ENCODE measurements at places on chromosomes 16 and 17. TPM values are rescaled to one million over a fixed set of nuclear protein-coding genes. Genes with fewer than 3 reads are reported as not detected.

EPOP gene
- total RNA-seq: 30.3 TPM

ZNF785 gene
- 10.9 TPM for total RNA-seq

TP53TG3B gene
- total RNA-seq: not detected

DOC2A gene
- not detected for total RNA-seq

CTRB2 gene
- total RNA-seq: not detected

PYDC1 gene
- total RNA-seq: not detected

KRTAP17-1 gene
- not detected for total RNA-seq

ABHD15 gene
- 7.4 TPM for total RNA-seq

CES5A gene
- not detected for total RNA-seq

ANKFN1 gene
- total RNA-seq: not detected

DNA sequence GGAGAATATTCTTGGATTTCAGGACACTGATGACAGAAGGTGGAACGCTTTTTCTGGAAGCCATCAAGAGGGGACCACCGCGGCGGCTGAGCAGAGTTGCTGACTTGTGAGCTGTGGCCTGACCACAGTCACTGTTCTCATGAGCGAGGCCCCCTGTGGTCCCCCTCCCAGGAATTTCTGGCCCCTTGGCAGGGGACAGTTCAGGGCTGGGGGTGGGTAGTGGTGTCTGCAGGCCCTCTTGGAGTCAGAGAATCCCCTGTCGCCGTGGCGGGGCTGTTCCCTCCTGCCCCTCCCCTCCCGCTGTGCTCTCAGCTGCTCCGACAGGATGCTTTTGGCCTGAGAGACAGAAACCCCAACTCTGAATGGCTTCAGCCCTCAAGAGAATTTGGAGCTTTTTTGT lies 292.0 kb downstream of the SEC14L1 start:
- no peak for DNase-seq

DNA sequence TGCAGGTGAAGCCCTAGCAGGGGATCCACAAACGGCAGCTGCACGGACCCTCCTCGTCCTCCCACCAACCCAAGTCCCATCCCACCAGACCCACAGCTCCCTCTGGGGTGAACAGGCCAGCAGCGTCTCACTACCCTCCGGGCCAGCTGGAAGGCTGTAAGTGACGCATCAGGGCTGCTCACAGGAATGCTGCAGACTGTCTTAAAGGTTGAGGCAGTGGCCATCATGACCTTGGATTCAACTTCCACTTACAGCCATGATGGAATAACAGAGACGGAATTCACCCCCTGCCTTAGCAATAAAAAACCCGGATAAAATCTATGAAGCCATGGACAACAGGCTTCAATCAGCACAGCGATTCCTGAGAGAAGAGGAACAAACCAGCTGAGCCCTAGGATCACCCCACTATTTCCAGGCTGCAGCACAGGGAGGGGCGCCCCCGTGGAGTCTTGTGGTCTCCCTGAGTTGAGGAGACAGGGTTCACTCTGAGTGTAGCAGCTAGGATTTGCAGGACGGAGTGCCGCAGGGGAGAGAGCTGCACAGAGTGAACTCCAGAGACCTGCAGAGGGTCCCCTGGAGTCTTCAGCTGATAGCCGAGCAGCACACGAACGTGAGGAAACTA lies 10.5 kb downstream of the FAM83G start:
- DNase-seq: no peak

DNA sequence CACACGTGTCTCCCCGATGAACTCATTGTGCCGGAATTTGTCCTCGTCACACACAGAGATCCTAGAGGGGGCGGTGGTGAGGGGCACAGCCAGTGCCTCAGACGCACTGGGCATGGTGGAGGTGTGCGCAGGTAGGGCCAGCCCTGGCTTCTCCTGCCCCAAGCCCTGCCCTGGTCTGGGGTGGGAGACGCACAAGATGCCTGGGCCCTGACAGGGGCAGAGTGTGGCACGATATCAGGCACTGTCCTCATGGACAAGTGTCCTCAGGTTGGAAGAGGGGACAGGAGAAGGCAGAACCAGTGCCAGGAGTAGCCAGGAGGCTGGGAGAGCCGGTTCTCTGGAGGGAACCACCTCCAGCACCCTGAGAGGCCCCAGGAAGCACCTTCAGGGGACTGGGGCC lies 20.0 kb downstream of the DOC2B start:
- no peak for DNase-seq

GRCh38 chr16:89048871-89049422 lies 44.7 kb upstream of the ACSF3 start:
- no peak for DNase-seq

DNA sequence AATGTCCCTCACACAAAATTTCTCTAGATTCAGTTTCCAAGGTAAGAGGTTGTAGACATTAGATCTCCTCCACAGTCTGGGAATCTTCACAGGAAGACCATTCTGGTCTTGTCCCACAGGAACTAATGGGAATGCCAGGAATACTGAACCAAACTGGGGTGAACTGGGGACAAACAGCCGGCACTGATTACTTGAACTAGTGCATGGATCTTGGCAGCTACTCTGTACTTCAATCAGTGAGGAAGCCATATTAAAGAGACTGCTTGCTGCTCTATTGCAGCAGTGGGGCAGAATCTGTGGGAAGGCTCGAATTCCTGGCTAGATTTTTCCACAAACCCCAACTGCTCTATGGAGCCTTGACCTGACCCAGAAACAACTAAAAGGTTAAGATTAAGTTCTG lies 268.9 kb upstream of the AXIN2 start:
- no peak for DNase-seq

DNA sequence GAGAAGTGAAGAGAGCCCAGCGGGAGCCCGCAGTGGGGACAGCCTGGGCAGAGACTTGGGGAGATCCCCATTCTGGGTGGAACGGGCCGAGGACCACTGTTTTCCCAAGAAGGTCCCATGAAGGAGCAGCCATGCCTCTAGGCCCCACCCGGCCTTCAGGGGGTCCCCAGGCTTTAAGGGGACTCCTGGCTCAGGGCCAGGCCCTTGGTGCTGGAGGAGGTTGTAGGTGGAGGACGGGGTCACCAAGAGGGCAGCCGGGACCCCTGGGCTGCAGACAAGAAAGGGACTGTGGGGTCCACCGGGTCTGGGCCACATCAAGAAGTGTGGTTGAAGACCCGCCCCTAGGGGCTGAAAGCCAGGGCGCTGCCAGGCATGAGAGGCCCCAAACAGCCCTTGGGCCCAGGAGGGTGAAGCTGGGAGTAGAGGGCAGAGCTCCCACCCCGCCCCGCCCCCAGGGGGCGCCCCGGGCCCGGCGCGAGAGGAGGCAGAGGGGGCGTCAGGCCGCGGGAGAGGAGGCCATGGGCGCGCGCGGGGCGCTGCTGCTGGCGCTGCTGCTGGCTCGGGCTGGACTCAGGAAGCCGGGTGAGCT lies at the start of gene PRSS21:
Gene PRSS21 (plus strand): TSS at position 487 of the 589 bp plus-strand sequence. CDS start 32 bp downstream, at position 519.
- peak; percentile 40 for DNase-seq

DNA sequence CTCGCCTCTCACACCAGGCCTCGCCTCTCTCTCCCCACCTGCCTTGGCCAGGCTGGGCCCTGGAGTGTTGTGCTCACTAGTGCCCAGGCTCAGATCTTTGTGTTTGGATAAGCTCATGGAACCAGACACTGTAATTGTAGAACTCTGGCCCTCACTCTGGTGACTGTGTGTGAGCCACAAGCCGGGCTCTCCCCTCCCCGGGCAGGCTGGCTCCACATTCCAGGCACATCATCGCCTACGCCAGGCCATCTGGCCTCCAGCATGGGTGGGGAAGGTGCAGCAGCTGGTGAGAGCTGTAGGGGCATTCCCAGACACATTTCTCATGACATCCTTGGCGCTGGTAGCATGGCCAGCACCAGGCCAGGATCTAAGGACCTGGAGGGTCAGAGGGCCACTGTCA lies 202.3 kb downstream of the RAB11FIP4 start:
- DNase-seq: no peak

DNA sequence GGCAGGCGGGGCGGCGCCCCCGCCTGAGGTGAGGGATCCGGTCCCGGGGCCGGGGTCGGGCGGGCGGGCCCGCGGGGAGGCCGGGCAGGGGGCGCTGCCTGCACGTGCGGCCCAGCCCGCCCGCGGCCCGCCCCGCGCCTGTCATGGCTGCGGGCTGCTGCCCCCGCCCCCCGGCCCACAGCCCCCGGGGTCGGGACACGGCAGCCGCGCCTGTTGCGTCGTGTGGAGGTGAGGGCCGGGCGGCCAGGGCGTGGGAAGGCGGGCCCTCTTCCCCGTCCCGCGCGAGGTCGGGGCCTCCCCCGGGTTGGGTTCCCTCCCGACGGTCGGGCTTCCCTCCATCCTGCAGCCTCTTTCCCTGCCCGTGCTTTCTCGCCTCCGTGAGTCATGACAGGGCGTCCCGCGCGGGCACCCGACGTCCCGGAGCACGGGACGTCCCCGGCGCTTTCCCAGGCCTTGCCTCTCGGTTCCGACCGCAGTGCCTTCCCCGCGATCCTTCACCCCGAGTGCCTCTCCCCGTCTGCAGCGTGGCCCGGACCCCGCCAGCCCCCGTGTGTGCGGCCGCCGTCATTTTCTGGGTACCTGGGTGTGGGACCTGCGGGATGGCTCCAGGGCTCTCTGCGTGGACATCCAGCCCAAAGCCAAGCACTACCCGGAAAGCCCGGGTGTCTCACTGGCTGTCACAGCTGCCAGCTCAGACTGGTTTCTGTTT lies 76.7 kb downstream of the CHD9 start:
- DNase-seq: peak; percentile 66

DNA sequence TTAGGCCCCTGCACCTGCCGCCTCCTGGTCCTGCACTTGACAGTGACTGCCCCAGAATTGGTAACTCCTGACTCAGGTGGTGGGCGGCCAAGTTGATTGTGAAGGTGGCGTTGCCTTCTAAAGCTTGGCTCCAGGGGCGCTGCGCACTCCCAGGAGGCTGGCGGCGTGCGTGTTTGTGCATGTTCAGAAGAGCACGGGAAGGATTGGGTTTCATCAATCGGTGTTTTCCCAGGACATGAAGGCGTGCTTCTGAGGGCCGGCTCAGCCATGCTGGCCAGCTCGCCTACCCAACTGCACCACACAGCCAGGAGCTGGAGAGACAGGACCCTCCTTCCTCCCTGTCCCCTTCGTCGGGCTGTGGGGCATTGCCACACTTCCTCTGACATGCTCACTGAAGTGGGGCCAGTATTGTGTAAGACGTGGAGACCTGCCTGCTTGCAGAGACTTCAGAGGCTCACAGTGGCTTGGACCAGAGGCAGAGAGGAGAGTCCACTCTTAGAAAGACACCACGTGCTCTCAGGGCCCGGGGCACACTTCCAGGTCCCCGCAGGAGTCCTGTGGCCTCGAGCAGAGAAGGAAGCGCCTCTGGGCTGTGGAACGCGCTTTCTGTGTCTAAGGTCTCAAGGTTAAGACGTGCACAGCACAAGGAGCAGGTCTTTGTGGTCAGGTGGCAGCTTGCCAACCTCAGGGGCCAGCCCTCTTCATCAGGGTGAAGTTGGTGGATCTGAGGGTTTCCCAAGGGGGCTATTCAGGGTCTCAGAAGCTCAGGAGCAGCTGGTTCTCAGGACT lies 2.8 kb downstream of the RAB40C start:
- DNase-seq: no peak

- DNase-seq: no peak
Observed at GRCh38 chr17:8695241-8695640, 49.4 kb downstream of the CCDC42 start.

DNA sequence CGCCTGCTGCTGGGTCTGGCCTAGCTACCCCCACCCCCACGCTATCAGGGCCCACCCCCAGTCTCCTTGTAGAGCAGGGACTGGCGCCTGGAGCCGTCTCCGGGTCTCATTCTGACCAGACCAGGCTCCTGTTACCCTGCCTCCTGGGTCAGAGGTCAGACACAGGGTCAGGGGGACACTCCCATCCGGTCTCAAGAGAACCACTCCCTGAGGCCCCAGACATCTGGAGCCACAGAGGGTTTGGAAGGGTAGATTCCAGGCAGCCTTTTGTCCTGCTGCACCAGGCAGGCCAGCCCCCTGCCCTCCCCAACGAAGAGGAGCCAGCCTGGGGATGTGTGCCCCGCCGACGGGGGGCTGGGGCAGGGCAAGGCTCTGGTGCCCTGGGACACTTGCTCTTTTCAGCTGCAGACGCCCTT lies 944 bp upstream of the WFIKKN1 start:
- DNase-seq: no peak

- no peak for DNase-seq
Observed at GRCh38 chr17:52790359-52790955, 631.9 kb upstream of the CA10 start.

GRCh38 chr16:80997139-80997798 lies 9.4 kb downstream of the CMC2 start:
- no peak for DNase-seq

GRCh38 chr17:58414596-58414997 lies 2.7 kb downstream of the RNF43 start:
- no peak for DNase-seq

DNA sequence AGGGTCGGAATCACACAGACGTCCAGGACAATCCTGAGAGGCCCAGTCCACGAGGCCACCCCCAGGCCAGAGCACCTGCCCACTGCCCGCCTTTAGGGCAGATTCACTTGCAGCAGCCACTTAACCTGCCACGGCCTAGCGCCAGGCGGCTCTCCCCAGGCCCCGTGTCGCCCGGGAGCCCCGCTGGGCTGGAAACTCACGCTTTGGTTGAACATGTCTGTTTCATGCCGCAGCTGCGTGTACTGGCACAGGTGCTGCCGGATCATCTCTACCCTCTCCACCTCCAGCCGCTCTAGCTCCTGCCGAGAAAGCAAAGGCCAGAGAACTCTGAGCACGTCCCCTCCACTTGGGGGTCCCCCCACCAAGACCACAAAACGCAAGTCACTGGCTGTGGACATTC lies 12.7 kb upstream of the RCVRN start:
- no peak for DNase-seq

GRCh38 chr17:43661699-43662412 lies at the start of gene MEOX1:
MEOX1 (minus strand) TSS chr17:43661922; CDS start chr17:43661534, 388 bp downstream.
- DNase-seq: peak; percentile 38

GRCh38 chr17:27523712-27524111 lies 67.5 kb downstream of the KSR1 start:
- DNase-seq: no peak

DNA sequence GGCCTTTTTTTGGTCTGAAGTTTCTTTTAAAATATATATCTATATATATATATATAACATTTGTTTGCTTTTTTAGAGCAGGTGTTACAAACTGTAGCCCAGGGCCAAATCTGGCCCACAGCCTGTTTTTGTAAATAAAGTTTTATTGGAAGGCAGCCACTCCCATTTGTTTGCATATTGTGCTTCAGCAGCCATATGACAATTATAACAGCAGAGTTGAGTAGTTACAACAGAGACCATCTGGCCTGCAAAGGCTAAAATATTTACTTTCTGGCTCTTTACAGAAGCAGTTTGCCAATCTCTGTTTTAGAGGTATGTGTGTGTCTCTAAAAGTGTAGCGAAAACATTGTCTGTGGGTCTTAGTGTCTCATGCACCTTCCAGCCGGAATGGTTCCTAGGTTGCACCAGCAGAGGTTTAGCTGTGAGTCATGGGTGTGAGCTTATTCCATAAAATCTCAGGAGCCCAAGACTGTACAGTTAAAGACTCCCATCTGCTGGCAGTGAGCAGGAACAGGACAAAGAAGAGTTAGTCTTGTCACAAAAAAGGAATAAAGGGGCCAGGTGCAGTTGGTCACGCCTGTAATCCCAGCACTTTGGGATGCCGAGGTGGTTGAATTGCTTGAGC lies 23.8 kb downstream of the LCMT1 start:
- no peak for DNase-seq

GRCh38 chr16:473046-474043 lies 47.9 kb downstream of the RAB11FIP3 start:
- no peak for DNase-seq

Measured in activated T-cell treated with anti-CD3 and anti-CD28 coated beads, Interleukin-2, amount 50 U/mL, for 72 hours (primary cell).